ENCODE measurements at places on chromosomes 6 and 20.

- DNase-seq: no peak
Measured at GRCh38 chr6:86825436-86825835, 111.9 kb upstream of the HTR1E start.

DNA sequence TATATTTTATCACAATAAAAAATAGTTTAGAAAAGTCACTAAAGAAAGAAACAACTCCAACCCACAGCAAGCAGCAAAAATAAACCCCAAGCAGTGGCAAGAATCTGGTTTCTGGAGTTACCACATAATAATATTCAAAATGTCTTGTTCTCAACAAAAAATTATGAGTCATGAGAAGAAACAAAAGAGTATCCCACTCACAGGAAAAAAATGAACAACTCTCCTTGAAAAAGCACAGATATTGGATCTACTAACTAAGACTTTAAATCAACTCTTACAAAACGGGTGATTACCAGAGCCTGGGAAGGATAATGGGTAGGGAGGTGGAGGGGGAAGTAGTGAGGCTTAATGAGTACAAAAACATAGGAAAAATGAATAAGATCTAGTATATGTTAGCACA is 425.6 kb downstream of the PLCB1 start:
- no peak for DNase-seq

DNA sequence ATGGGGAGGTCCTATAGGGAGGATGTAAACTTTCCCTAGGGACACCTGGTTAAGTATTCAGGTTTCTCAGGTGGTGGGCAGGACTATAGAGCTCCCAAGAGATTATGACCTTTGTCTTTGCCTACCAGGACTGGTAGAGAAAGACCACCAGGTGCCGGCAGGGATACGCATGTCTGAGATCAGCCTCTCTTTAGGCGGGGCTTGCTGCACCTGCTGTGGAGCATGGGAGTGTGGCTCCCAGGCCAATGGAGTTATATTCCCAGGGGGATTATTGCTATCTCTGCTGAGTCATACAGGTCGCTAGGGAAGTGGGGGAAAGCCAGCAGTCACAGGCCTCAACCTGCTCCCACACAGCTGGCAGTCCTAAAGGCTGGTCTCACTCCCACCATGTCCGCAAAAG is 280.5 kb upstream of the MMS22L start:
- DNase-seq: peak; percentile 69

- DNase-seq: peak; percentile 78
Measured at GRCh38 chr6:3231247-3232016, 4.0 kb upstream of the TUBB2B start.

DNA sequence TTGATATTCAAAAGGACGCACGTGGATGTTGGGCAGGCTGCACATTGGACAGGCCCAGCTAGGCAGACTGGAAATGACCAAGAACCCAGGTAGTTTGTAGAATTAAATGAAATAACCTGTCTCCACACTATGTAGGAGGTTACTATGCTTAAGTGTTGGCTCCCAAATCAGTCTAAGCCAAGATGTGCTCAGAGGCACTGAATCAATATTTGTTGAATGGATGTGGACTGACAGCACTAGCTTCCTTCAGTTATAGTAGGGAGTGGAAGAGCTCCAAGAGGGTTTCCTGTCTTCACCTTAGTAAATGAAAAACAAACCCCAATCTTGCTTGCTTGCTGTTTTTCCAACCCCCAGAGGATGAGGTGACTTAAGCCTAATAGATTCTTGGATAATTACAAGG is 180.5 kb downstream of the JARID2 start:
- no peak for DNase-seq

GRCh38 chr20:35171753-35172433 is at the start of gene PROCR:
PROCR (plus strand) TSS chr20:35172072; CDS start chr20:35172155, 83 bp downstream.
- peak; percentile 22 for DNase-seq

DNA sequence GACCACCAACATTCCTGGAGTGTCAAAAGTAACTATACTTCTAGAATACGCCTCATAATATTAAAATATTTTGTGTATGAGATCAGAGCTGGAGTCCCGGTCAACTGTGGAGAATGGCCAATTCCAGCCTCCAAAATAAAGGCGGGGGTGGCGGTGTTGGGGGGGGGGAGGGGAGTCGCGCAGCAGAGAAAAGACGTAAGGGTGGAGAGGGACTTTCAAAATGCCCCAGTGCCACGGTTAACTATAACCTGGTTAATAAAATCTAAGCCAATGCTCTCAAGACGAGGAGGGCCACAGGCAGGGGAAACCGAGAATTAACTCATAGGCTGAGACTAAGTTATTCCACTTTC is 1.3 kb downstream of the NUP153 start:
- DNase-seq: no peak

- DNase-seq: no peak
Measured at GRCh38 chr6:1479095-1479494, 89.7 kb downstream of the FOXF2 start.

- no peak for DNase-seq
Measured at GRCh38 chr6:53428886-53429285, 80.1 kb upstream of the ELOVL5 start.

DNA sequence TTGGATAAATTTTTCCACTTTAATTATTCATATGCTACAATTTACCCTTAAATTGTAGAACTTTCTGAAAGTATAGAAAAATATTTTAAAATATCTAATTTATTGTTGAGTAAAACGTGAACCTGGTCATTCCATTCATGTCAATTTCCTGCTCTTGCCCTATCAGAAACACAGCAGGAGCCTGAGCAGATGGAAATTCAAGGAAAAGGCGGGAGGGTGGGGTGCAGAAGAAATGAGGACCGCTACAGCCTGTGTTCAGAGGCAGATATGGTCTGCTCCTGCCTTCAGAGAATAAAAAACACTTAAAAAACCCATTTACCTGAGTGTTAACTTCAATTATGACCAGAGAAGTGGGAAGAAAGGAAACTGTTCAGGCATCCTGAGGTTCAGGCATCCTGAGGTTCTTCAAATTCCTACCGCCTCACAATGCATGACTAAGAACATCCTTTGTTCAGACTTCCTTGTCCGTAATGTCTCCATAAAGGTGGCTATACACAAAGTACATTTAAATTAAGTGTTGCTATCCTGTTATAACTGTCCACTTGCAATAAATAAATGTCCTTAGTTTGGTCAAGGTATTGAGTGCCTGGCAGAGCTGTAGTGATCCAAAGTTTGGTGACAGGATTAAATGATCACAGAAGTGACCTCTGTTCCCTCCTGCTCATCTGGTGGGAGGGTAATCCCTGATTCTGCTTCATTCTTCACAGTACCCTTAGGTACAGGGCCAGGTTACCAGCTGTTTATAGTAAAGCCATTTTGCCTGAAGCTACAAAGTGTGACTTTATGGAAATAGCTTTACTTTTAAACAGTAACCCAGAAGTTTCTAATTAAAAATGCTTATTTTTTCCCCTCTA is 109.1 kb downstream of the MAN1A1 start:
- no peak for DNase-seq

DNA sequence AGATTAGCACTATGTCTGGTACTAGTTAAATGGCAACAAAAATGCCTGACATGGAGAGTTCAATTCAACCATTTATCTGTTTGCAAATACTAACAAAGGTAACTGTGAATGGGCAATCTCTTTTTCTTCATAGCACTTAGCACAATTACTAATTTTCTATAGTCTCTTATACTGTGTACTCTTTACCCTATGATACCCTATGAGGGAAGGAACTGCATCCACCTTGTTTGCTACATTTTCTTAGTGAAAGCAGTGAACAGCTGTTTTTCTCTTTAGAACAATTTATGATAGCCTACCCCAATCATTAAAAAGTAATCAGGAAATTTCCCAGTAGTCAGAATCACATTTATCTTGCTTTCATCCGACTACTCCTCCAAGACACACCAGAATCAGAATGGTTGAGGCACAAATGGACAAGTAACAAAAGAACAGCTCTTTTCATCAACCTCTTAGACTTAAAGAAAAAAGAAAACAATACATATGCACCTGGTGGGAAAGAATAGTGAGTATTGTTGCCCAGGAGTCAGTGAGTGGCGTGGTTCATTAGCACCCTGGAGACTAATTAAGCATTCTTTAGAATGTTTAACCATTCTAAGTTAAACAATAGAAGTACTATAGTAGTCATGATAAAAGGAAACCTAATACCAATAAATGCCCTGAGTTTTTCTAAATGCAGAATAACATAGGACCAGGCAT is 16.7 kb downstream of the ZNF292 start:
- peak; percentile 61 for DNase-seq

DNA sequence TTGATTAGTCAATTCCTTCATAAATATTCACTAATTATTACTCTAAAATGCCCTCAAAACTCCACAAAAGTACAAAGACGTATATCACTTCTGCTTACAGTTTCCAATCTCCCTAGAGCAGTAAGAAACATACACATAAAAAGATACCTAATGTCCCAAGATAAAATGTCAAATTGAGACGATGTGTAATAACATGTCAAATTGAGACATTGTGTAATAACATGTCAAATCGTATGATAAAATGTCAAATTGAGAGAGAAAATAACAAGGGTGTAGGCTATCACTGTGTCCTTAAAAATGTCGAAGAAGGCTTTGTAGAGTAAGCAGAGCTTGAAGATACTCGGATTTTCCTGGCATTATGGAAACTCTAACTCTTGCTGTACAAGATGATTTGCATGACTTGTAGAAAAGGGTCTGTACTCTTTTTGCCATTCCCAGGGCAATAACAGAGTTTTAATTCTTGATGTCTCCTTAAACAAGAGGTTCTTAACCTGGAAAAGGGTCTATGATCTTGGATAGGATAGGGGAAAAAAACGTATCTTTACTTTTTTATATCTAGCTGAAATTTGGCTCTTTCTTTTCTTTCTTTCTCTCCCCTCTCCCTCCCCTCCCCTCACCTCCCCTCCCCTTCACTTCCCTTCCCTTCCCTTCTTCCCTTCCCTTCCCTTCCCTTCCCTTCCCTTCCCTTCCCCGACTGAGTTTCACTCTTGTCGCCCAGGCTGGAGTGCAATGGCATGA is 67.7 kb upstream of the ADGRG6 start:
- DNase-seq: no peak

DNA sequence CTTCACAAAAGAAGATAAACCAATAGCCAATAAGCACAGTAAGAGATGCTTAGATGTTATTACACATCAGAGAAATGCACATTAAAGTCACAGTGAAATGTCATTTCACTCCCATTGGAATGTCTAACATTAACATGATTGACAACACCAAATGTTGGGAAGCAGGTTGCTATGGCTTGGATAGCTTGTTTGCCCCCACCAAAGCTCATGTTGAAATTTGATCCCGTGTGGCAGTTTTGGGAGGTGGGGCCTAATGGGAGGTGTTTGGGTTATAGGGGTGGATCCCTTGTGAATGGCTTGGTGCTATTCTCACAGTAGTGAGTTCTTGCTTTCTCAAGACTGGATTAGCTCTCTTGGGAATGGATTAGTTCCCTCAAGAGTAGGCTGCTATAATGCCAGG is 44.8 kb downstream of the MRAP2 start:
- DNase-seq: no peak

- no peak for DNase-seq
Measured at GRCh38 chr6:36493319-36493718, 50.5 kb downstream of the KCTD20 start.

GRCh38 chr6:131368198-131368911 is 204.7 kb upstream of the ARG1 start:
- no peak for DNase-seq

- no peak for DNase-seq
Measured at GRCh38 chr6:167136376-167136775, 13.5 kb downstream of the CCR6 start.

DNA sequence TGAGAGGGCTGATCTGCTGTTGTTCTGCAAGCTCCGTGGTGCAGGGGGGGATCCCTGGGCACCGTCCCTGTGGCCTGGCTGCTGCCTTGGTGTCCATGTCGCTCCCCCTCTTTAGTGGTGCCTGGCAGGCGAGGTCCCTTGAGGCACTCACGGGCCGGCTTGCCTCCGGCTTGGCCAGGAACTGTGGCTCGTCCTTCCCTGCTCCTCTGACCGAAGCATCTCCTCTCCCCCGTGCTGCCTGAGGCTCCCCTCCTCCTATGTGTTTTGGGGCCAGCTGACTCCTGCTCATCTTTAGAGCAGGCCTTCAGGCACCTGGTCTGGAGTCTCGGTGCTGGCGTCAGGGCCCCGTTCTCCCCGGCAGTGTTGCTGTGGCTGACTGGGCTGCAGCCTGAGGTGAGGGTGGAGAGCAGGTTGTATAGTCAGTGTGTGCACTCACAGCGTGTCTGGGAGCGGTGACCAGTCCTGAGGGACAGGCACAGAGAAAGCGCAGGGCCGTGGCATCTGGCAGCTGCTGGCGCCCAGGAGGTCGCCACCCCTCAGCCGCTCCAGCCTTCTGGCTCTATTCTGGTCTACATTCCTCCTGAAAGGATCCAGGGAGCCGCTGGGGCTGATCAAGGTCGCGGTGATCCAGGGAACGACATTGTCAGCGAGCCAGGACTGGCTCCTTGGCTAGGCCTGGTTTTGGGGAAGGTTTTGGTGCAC is 43.7 kb downstream of the PYGB start:
- no peak for DNase-seq

GRCh38 chr6:158567871-158568401 is 8.0 kb downstream of the TMEM181 start:
- DNase-seq: no peak

DNA sequence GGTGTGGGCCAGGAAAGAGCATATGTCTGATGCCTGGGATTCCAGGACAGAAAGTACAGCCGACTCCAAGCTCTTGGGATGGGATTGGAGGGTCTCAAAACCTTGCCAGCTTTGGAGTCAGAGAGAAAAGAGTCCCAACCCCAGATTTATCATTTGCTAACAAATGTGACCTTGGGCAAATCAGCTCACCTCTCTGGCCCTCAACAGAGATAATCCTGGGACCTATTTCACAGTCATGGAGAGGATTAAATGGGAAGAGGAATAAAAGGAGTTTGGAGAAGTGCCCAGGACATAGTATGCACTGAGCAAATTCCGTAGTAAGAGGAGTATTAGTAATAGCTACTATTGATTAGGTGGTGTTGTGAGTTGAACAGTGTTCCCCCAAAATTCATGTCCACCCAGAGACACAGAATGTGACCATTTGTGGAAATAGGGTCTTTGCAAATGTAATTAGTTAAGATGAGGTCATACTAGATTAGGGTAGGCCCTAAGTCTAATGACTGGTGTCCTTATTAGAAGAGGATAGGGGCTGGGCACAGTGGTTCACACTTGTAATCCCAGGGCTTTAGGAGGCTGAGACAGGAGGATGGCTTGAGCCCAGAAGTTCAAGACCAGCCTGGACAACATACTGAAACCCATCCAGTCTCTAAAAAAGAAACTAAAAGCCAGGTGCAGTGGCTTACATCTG is 17.1 kb downstream of the RIPOR3 start:
- DNase-seq: no peak
